ENCODE measurements at places on chromosomes 6 and 20.

GRCh38 chr6:157990321-157991066 lies 8.8 kb downstream of the SYNJ2 start:
- DNase-seq, result peak; percentile 48

GRCh38 chr20:22389836-22390542 lies 194.4 kb downstream of the FOXA2 start:
- peak; percentile 28 for DNase-seq

- DNase-seq, result no peak
These were observed 252.0 kb upstream of the JAG1 start for GRCh38 chr20:10925767-10926166.

DNA sequence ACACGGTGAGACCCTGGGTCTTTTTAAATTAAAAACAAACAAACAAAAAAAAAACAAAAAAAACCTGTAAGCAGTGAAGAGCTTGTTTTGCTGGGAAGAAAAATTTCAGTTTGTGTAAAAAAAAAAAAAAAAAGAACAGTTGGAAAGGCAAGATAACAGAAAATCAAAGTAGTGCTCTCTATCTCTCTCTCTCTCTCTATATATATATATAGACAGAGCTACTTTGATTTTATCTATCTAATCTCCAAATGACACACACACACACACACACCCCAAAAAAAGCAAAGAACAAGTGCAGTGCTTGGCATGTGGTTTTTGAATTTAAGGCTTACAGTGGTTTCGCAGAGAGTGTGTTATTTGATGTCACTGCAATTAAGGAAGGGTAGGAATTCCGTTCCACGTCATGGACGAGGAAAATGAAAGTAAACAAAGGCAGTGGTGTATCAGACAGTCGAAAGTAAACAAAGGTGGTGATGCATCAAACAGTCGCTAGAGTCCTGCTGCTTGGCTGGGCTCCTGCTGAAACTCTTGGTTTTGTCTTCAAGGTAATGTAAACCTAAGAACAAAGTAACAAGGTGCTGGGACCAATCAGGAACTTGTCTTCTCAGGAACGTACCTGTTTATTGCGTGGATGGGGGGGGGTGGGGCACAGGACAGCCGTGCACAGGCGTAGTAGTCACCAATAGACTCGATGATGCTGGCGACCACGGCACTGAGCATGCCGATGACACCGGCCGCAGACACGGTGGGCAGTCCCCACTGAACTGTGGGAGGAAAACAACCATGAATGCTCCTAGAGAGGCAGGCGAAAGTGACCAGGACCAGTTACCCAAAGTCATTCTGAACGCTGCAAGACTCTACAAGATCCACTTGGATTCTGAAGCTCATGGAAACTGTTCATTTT lies 131.8 kb downstream of the SLC23A2 start:
- DNase-seq, result peak; percentile 9

DNA sequence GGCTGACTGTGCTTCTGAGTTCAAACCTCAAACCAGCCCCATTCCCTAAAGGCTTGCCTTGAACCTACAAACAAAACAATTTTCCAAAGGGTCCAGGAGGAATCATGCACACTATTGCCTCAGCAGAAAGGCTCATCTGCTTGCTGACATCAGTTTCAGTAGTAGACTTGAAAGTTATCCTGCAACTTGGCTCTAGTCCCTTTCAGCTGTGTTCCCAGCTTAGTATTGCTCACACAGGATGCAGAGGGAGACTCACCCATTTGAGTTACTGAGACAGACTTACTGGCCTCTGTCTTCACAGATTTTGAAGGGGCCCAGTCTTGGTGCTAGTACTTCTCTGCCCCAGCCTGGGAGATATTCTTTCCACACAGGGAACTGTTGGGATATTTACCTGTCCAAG lies 38.5 kb upstream of the TFB1M start:
- peak; percentile 67 for DNase-seq

- peak; percentile 80 for DNase-seq
These were observed 55.1 kb downstream of the ARID1B start for GRCh38 chr6:156832231-156832647.

- DNase-seq, result peak; percentile 74
These were observed 3.5 kb downstream of the MYLK2 start for GRCh38 chr20:31822421-31823330.

GRCh38 chr20:53623134-53623453 lies 29.5 kb upstream of the ZNF217 start:
- DNase-seq, result no peak

GRCh38 chr6:166365221-166365620 lies 17.5 kb downstream of the MPC1 start:
- peak; percentile 26 for DNase-seq

GRCh38 chr6:29598172-29598747 lies 13.3 kb downstream of the OR2H2 start:
- no peak for DNase-seq

- no peak for DNase-seq
These were observed 63.0 kb downstream of the ABHD12 start for GRCh38 chr20:25327521-25328235.

GRCh38 chr6:78062993-78063392 lies 410.2 kb downstream of the MEI4 start:
- no peak for DNase-seq

DNA sequence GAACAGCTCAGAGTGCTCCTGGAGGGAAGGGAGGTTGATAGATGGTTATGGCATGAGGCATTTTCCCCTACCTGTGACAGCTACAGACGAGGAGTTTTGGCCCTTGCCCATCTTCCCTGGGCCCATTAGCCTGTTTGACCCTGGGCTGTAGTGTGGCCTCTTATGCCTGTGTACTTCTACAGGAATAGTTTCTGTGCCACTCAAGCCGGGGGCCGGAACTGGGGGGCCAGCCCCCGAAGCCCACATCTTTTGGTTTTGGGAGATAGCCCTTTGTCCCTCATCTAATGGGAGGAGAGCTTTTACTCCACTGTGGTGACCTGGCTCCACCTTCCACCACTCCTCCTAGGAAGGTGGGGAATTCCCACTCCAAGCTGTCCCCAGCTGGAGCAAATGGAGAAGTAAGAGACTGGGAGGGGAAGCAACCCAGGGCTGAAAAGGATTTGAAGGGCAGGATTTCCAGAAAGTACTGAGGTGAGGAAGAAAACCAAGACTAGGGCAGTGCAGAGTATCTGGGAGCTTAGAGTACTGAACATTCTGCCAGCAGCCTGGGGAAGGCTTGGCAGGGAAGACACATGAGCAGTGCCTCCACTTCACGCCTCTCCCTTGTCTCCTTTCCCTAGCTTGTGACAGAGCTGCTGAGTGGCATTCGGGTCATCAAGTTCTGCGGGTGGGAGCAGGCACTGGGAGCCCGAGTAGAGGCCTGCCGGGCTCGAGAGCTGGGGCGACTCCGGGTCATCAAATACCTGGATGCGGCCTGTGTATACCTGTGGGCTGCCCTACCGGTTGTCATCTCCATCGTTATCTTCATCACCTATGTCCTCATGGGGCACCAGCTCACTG lies 6.9 kb downstream of the ABCC10 start:
- DNase-seq, result no peak

DNA sequence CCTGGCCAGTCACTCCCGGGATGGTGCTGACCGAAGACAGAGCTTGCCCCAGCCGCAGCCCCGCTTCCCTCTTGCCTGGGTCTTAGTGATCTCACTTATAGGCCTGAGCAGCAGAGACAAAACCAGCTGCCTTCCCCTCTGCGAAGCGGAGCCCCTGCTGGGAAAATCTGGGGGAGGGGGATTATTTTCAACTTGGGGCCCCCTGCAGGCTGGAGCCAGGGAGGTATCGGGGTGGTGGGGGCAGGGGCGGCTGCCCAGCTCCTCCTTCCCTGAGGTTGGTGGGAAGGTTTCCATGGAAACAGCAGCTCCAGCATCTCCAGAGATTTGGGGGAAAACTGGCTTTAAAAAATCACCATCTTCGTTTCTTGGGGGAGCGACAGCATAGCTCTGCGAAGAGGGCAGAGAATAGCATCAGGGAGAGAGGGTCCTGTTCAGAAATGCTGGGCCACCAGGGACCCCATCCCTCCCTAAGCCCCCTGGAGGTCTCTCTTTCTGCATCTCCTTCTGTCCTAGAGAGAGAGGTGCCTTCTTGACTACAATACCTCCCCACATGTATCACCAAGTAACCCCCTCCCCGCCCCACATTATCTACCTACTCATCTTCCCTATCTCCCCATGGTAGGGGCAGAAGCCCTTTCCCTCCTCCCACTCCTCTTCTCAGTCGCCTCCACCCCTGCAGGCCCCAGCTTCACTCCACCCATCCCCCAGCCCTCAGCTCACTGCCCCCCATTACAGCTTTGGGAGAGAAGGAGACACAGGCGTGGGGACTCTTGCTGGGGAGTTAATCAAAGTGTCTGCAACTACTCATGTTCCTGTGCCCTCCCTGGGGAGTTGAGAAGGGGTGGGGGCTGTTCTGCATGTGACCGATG lies 88.4 kb upstream of the CCDC167 start:
- DNase-seq, result no peak

GRCh38 chr20:25076731-25077609 lies 5.0 kb downstream of the VSX1 start:
- no peak for DNase-seq

DNA sequence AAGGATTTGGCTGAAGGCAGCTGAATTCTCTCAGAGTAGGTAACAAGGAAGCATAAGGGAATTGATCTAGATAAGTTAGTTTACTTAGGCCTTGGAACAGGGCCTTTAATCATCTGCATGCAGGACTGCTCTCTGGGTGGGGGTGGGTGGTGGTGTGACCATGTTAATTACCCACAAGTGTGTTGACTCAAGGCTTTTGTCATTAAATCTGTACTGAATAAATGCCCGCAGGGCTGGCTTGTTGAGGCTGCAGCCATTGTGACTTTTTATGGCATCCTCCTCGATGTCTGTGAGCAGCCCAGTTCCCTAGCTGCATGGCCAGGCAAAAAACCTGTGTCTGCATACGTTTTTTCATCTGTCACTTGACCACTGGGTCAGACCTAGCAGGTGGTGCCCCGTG lies 63.5 kb upstream of the ASCC3 start:
- no peak for DNase-seq

- DNase-seq, result peak; percentile 46
These were observed 138.3 kb downstream of the FLRT3 start for GRCh38 chr20:14199111-14199510.

DNA sequence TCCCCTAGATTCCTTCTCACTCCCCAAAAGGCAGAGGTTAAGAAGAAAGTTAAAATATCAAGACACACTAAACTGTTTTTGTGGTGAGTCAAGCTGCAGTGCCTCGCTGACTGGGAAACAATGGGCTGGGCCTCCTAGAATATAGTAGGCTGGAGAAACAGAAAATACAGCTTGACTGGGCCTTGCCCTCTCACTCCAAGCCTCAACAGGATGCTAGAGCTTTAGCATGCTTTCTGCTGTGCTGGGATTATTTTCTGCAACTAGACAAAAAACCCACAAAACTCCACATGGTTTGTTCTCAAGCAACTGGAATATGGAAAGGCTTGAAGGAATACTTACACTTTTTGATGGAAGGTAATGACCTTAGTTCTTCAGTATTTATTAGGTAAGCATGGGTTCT lies 27.9 kb downstream of the FOXO3 start:
- DNase-seq, result peak; percentile 83

DNA sequence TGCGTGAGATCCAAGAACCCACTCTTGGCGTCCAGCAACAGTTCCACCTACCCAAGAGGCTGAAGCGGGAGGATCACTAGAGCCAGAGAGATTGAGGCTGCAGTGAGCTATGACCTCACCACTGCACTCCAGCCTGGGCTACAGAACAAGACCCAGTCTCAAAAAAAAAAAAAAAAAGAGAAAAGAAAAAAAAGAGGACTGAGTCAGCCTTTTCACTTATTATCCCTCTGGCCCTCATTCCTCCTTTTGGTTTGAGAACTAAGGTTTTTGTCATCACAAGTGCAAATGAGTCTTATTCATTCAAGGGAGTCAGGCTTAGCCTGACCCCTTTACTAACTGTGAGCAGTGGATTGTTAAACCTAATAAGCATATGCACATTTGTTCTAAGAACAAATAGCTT lies 37.9 kb upstream of the JARID2 start:
- peak; percentile 5 for DNase-seq

DNA sequence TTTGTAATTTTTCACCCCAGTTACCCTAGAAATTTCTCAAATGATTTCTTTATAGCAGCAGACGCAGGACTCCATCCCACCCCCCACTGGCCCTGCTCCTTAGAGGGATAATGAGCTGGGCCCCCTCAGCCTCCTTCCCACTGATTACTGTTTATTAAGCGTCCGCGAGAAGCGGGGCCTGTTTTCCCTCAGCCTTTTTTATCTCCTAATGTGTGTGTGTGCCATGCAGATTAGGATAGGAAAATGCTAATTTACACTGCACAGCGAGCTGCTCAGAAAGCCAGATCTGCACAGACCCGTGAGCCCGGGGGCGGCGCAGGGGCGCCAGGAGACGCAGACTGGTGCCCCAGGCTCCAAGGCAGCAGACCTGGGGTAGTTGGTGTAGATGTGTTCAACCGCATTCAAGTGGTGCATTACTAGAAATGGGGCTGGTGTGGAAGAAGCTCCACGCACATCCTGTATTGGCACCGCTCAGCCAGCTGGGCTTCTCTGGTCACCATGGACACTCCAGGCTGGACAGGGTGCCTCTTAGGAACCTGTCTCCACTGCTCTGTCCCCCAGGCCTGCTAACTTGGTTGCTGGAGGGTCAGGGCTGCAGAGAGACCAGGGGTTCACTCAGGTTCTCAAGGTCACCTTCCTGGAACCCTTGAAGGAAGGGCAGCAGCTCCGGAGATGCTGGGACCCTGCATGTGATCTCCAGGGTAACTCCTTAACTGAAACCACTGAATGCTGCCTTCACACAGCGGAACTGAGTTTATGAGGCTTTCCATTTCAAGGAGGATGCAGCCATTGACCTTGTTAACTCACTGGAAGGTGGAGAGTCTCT lies 256.3 kb downstream of the ERMARD start:
- DNase-seq, result no peak

GRCh38 chr6:124812067-124812466 lies 150.2 kb upstream of the RNF217 start:
- DNase-seq, result no peak

- DNase-seq, result no peak
These were observed 156.5 kb downstream of the SMOC2 start for GRCh38 chr6:168597471-168597875.

GRCh38 chr6:115594891-115595290 lies 465.8 kb downstream of the FRK start:
- DNase-seq, result no peak

GRCh38 chr6:105609375-105609991 lies 206.6 kb upstream of the PREP start:
- DNase-seq, result peak; percentile 77

- no peak for DNase-seq
These were observed 13.0 kb downstream of the GMDS start for GRCh38 chr6:2232445-2232844.

- no peak for DNase-seq
These were observed 39.6 kb upstream of the CSE1L start for GRCh38 chr20:49006446-49006980.

GRCh38 chr6:24537082-24537699 lies 42.4 kb downstream of the ALDH5A1 start:
- peak; percentile 16 for DNase-seq

DNA sequence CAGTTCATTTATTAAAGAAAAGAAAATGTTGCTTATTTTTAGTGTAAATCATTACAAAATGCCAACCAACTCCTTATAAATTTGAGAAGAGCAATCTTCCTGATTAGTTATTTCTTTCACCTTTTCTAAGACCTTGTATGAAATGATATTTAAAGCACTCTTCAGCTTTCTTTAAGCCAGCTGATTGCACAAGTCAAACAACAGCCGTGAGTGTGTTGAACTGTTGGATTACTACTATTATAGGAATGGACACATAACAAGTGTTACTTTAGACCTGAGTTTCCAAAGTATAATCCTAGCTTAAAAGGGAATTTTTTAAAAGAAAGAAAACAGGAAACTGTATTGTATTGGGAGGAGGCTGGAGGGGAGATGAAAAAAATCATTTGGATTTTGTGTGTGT lies 26.8 kb upstream of the GLP1R start:
- DNase-seq, result no peak
